ENCODE measurements at places on chromosomes 7 and 10.

- DNase-seq: peak; percentile 2
Measured at GRCh38 chr7:97845622-97846203, 26.5 kb downstream of the ASNS start.

GRCh38 chr7:147245274-147245673, 1128.7 kb downstream of the CNTNAP2 start:
- peak; percentile 29 for DNase-seq

GRCh38 chr10:128943111-128943510, 523.9 kb upstream of the MGMT start:
- DNase-seq: no peak

- no peak for DNase-seq
Measured at GRCh38 chr10:93876381-93876780, 17.4 kb upstream of the SLC35G1 start.

DNA sequence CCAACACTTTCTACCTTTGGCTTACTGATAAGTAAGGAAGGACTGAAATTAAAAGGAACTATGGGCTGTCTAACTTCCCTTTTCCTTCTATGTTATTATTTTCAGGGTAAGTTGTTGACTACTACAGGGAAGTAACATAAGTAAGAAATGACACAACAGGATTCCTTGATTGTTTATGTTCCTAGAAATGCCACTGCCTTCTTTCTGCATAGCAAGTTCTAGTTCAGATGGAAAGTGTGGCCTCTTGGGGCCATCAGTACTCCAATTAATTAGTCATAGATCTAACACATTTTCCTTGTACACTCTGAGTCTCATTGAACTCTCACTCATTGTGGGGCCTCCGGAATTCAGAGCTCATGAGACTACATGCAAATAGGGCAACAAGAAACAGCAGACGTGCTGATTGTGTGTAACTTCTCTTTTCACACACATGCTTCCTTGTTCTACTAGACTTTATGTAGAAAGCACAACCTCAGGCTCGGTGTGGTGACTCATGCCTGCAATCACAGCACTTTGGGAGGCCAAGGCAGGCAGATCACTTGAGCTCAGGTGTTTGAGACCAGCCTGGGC, 35.3 kb upstream of the HIBADH start:
- DNase-seq: no peak

DNA sequence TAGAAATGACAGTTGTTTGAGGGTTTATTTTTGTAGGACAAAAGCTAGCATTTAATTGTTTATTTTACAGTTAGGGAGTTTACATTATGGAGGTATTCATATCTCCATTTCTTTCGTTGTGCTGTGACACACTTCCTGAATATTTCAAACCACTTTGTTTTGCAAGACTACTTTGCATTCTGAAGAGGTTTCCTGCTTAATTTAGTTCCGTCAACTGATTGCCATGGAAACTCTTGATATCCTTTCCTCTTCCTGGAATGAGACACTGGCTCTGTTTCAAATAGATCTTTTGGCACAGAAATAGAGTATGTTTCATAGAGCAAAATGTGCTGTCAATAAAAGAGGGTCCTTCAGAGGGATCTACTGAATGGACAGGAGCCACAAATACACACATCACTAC, 159.5 kb upstream of the AGR3 start:
- DNase-seq: no peak

DNA sequence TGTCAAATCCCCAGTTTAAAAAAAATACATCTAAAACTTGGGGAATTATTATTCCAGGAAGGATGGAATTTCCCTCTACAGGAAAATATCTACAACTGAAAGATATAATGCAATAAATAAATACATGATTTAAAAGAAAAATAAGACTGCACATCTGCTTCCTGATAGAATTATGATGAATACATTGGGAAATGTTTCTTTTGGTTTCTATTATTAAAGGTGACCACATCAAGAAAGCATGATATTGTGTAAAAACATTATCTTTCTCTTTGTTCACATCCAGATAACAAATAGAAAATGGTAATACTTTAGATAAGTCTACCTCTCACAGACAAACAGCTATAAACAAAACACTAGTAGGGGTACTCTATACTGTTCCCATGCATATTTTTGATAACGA, 19.2 kb downstream of the SEMA3D start:
- no peak for DNase-seq

DNA sequence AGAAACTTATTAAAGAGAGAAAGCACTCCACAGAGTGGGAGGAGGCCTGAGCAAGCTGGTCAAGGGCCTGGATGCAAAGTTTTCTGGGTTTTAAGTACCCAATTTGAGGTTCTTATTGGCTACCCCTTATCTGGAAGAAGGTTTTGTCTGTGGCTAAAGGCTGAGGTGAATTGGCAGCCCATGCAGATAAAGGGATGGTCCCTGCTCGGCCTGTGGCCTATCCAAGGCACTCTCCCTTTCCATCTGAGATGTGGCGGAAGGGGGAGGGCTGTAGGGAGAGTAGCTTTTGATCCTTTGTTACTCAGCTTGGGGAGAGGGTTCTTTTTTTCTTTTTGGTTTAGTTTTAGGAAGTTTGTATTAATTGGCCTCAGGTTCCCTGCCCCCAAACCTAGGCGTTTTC, 465.1 kb downstream of the ATRNL1 start:
- DNase-seq: no peak

DNA sequence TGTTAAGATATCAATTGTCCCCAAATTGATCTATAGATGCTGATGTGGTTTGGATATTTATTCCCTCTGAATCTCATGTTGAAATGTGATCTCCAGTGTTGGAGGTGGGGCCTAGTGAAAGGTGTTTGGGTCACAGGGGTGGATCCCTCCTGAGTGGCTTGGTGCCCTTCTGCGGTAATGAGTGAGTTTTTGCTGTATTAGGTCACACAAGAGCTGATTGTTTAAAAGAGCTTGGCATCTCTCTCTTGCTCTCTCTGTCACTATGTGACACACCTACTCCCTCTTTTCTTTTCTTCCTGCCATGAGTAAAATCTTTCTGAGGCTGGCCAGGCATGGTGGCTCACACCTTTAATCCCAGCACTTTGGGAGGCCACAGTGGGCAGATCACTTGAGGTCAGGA, 98.2 kb upstream of the KAT6B start:
- no peak for DNase-seq

- DNase-seq: no peak
Measured at GRCh38 chr7:79933144-79933543, 201.5 kb upstream of the GNAI1 start.

- DNase-seq: peak; percentile 82
Measured at GRCh38 chr7:26200038-26200443, 505 bp downstream of the HNRNPA2B1 start.

DNA sequence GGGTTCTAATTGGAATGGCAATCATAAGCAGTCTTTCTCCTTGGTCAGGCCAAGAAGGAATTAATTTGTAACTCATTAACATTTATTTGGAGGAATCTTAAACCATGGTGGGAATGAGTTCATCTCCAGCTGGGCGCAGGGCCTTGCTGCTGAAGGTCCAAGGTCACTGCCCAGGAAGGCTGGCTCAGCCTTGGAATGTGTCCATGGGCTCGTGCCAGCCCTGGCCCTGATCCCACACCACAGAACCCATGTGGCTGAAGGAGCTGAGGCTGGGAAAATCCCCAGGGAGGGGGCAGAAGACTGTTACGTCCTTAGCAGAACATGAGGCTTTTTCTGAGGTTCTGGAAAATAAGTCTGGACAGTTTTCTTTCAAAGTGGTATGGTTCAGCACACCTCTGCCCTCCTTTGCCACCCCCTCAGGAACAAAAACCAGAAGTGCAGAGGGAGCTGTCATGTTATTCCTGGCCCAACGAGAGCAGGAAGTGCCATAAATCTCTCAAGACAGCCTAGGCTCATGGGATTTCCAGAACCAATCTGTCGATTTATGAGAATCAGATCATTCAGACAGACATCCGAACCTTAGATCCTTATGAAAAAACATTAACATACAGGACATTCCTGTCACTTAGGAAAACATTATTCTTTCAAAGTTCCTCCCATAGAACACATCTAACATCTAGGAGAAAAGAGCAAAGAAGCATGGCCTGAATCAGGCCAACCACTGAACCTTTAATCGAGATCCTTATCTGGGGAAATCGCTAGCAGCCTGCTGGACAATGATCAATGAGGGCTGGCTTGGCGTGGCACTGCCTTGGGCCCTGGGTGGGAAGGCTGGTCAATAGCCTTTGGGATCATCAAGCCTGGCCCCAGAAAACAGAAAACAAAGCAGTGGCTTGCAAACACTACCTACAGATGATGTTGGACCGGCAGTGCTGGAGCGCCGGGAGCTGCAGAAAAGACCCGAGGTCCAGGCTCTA, 134.3 kb downstream of the TAX1BP1 start:
- DNase-seq: no peak

GRCh38 chr7:2104107-2104710, 128.5 kb downstream of the MAD1L1 start:
- DNase-seq: peak; percentile 63

DNA sequence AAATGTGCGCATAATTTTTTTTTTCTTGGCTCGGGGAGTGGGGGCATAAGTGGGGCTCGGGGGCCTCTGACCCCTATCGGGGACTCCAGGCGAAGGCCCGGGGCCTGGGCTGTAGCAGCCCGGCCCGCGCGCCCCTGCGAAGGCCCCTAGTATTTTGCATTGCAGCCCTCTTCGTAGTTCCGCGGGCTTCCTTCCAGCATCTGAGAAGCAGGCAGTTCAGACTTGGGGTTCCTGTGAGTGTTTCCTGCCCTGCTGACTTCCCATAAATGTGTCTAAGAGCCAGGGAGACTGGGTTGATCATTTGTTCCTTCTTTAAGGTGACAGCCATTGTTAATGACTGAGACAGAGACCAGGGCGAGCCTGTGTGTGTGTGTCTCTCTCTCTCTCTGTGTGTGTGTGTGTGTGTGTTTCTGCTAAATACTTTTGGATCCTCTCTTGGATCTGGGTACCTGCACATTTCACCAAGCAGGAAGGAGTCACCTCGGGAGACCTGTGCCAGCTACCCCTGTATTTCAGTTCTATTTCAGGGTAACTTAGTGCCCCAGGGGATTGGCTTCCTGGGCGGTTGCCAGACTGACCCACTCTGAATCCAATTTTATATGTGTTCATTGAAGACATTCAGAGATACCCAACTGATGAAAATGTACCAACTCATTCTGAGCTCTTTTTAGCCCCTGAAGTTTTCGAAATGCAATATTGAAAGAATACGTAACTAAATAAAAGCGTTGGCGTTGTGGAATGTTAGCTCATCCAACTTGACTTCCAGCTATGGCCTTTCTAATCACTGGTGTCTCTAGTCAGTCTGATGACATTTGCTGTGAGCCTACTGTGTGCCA, 805 bp downstream of the MSRB2 start:
- DNase-seq: peak; percentile 18

DNA sequence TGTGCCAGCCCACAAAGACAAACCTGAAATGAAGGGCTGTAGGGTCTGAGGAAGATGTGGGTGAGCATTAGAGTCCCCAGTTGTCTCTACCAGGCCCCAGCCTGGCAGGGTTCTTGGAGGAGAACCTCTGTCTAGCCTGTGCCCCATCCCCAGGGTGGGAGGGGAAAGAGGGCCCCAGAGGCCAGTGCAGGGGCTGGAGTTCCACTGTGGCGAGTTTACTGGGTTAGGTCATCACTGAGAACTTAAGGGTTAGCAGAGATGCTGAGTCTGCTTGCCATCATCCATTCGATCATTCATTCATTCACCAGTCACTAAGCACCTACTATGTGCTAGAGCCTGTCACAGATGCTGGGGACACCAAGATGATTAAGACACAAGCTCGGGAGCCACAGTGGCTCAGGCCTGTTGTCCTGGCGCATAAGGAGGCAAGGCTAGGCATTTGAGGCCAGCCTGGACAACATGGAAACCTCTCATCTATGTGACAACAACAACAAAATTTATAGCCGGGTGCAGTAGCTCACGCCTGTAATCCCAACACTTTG, 2.6 kb downstream of the ANKRD2 start:
- no peak for DNase-seq

GRCh38 chr7:18128846-18129245, 101.2 kb upstream of the PRPS1L1 start:
- no peak for DNase-seq

GRCh38 chr10:123896246-123896927, 4.8 kb upstream of the CPXM2 start:
- no peak for DNase-seq

- no peak for DNase-seq
Measured at GRCh38 chr7:27641581-27642230, 21.0 kb downstream of the HIBADH start.

DNA sequence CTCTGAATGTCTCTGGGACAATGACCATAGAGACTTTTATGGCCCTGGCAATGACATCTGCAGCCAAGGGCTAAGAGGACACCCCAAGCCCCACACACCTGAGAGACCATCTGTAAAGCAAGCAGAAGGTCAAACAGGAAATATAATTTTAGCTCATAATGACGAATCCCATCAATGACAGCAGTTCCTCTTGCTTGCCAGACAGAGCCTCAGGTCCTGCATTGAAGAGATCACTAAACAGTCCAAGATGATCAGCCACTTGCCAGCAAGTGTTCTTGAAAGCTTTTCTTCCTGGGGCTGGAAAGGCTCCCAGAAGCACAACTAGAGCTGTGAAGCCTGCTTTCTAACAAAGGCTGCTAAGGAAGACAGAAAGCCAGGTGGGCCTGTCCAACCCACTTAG, 993.7 kb upstream of the AUTS2 start:
- no peak for DNase-seq

- no peak for DNase-seq
Measured at GRCh38 chr7:101902680-101903514, 85.5 kb downstream of the CUX1 start.

DNA sequence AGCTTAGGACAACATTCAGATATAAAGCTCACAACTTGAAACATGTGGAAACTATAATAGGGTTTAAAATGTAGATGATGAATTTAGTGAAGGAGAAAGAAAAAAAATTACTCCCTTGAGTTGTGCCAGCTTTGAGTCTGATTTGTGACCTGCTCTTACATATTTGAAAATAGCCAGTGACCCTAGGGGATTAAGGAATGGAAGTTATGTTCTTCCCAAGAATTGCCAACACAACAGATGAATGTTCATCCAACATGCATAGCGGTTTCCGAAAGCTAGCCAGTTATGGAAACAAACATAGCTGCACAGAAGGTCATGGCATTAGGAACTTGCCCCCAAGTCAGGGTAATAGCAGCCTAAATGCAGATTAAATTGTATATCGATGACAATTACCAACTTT, 10.8 kb downstream of the TMEM196 start:
- no peak for DNase-seq

Measured in immature natural killer cell (primary cell).